ENCODE measurements at places on chromosomes 3 and 15.

DNA sequence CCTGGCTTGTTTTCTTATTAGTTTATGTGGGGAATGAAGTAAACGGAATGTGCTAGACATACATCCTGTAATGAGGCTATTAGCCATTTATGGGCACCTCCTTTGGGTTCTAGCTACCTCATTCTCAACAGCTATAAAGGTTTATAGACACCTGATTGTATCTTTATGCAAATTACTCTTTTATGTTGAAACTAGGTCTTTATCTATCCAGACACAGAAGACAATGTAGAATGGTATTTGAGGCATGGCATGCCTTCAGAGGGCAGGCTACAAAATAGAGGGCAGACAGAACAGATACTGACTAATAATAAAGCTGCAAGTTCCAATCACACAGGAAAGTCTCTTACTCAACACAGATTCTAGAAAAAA is 27.1 kb downstream of the TBC1D2B start:
- no peak for DNase-seq

GRCh38 chr15:63447017-63447676 is 57.2 kb upstream of the USP3 start:
- DNase-seq: no peak

DNA sequence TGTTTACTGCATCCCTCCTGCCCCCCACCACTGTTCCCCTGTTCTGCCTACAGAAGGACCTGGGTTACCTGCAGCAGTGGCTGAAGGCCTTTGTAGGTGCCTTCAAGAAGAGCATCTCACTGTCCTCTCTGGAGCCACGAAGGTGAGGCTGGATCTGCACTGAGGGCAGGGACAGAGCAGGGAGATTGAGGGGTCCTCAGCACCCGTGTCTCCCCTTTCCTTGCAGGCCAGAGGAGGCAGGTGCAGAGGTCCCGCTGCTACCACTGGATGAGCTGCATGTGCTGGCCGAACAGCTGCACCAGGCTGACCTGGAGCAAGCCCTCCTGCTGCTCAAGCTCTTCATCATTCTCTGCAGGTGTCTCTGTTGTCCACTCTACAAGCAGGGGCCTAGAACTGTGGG is 9.2 kb downstream of the NBEAL2 start:
- DNase-seq: no peak

DNA sequence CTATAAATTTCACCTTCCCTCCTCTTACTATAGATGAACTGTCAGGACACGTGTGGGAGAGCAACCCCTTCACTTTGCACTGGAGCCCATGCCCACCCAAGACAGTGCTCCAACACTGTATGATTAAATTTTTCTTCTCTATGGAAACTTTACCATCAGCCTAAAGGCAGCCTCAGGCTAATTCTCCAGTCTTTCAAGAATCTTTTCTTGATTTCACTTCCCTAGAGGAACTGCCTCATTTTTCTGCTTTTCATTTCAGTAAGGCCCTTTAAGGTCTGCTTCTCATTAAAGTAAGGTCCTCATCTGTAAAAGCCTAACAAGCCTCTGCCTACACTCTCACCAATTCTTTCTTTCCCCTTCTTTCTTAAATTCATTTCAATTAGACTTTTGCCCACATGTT is 137.3 kb downstream of the KCNMB2 start:
- DNase-seq: no peak

DNA sequence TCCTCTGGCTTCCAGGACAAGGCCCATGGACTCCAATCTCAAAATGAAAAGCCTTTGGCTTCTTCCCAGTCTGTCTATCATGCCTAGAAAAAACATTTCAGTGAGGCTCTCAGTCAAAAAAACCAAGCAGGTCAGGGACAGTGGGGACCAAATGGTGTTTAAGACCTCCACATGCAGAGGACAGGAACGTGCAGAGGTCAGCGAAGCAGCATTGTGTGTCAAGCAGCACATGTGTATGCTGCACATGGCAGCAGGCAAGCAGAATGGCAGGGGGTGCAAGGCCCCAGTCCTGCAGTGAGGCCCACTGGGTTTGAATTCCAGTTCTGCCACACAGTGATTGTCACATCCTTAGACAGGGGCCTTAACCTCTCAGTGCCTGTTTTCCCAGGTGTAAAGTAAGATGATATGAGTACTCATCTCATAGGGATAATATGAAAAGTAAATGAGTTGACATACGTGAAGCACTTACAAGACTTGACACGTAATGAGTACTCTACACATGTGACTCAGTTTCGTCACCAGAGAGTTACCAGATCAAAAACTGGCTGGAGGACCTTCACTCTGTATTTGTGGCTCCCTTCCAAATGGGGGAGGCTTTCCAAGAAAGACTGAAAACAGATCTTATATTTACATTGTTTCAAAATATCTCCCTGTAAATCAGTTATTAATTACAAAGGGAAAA is 11.2 kb downstream of the STIMATE start:
- DNase-seq: no peak

DNA sequence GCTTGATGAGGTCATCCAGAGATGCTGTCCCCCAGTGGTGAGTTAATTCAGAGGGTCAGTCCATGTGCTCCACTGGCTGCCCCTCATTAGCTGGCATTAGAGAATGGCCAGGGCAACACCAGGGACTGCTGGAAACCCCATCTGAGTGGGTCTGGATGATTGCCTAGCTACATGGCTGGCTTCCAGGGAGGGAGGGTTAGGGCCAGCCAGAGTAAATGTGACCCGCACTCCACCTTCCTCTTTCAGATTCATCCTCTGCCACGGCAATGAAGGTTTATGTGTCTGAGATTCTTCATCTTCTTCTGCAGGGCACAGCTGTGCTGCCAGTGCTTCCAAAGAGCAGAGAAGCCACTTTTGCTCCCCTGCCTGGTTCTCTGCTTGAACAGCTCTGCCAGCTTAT is 391.9 kb downstream of the OCA2 start:
- DNase-seq: no peak

GRCh38 chr3:135929670-135930069 is 35.9 kb upstream of the PPP2R3A start:
- DNase-seq: no peak

DNA sequence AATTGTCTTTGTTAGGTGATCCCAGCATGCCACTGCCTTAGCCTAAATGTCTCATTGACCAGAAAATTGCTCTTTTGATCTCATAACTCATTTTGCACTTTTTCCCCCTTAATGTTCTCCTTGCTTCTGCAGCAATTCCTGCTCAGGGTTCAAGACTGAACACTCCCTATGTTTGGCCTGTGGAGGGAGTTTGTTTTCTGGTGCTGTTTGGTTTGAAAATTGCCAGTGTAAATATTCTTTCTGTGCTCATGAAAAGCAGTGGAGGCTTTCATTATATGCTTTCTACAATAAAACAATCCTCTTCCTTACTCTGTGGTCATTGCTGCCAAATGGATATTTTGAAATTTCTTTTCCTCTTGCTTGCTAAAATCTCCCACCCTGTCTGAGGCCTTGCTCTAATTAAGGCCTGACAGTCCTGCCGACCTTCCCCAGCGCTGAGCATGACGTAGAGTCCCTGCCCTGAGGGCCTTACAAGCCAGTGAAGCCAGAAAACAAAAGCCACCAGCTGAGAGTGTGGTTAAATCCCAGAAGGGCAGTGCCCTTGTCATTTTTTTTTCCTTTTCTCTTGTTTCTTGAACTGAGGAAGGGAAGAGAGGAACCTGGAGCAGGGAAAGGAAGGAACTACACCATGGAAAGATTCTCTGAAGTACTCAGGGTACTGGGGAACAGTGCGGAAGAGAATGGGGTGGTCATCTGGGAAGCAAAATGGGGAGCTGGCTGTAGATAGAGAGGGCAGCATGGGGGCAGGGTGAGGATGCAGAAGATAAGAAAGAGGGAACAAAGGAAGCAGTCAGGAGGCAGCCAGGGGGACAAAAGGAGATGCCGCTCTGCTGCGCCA is 24.8 kb downstream of the ZBTB38 start:
- DNase-seq: no peak

DNA sequence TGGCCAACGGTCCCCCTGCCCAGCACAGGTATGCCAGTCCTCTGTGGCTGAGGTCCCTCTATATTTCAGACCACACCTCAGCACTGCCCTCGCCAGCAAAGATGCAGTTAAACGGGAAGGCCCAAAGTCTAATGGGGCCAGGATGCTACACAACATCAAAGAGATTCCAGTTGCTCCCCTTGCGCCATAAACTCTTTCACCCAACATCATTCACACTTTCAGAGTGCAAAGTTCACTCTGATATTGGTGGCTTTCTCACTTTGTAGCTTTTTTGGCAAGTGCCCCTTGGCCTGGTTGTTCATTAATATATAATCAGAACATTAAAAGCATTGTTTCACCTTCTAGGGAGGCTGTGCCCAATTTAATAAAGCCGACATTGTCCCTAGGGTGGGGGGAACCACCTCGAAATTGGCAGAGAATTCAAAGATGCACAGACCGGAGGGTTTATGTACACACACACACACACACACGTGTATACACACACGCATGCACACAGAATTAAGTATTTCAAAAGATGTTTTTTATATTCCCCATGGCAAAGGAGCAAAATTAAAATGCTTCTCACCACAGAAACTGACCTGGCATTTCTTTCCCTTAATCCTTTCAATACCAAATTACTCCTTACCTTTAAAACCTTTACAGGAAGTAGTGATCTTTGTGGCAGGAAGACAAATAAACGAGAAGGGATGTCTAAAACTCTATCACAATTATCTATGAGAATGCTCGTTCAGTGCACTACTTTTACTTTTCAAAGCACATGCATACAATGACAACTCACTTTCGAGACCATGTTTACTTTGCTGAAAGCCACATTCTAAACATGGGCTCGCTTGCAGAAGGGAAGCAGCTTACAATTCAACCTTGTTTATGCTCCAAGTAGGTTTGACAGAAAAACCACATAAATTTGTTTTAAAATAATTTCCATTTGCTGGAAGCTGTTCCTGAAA is 19.5 kb downstream of the LRIG1 start:
- DNase-seq: no peak

GRCh38 chr3:186165331-186165730 is 56.4 kb upstream of the ETV5 start:
- DNase-seq: no peak

DNA sequence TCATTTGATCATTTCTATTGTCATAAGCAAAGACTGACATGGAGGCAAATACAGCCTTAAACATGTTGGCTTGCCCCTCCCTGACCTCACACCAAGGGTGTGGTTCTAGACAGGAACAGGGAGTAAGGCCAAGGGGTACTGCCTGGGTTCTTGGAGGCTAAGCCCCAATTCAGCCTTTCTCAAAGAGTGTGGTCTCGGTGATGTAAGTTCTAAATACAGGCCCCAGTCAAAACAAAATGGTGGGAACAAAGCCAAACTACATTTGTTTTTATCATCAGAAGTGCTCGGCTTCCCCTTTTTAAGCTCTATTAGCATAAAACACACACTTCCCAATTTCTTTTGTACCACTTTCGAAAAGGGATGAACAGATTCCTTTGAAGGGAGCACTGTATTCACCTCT is 129.5 kb downstream of the ATP8B4 start:
- no peak for DNase-seq

- DNase-seq: no peak
Measured at GRCh38 chr3:99526921-99527320, 111.5 kb upstream of the COL8A1 start.

GRCh38 chr3:10363935-10364334 is 43.0 kb upstream of the SEC13 start:
- no peak for DNase-seq

GRCh38 chr15:36808411-36809160 is 229.2 kb downstream of the CDIN1 start:
- DNase-seq: no peak

GRCh38 chr3:14726441-14726780 is 51.5 kb downstream of the C3orf20 start:
- DNase-seq: no peak

DNA sequence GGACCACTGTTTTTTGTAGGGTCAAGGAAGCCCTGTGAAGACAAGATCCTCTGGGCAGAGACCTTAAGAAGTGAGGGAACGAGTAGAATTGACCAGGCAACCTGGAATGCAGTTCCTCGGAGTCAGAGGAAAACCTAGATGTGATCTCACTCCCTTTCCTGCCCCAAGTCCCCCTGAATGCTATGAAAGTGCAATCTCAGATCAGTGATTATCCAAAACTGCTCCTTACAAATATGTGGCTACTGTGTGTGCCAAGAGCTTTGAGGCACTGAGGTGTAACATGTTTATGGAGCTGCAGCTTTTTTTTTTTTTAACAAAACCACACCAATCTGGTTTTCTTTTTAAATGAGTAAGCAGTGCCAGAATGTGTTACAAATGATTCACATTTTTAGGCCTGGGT is 35.8 kb downstream of the THSD4 start:
- no peak for DNase-seq

DNA sequence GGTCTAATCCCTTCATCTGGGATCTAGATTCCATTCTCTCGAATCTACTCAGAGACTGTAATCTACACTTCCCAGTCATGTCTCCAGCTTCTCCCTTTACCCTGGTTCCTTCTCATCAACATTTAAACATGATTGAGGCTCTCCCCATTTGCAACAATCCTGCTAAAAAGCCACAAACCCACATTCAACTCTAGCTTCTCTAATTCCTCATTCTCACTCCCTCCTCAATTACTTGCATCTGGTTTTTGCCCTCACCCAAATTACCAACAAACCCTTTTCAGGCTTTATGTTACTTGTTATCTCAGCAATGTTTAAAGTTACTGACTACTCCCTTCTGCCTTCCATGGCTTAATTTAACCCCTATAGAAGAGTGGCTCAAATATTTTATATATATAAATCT is 11.5 kb downstream of the ETFA start:
- DNase-seq: no peak

GRCh38 chr15:100186366-100186765 is 155.4 kb downstream of the ADAMTS17 start:
- DNase-seq: no peak

- DNase-seq: no peak
Measured at GRCh38 chr3:185645596-185646381, 59.7 kb downstream of the SENP2 start.

GRCh38 chr15:32838338-32838737 is 120.5 kb downstream of the GREM1 start:
- no peak for DNase-seq

GRCh38 chr3:4741404-4742307 is 237.6 kb upstream of the BHLHE40 start:
- no peak for DNase-seq

- no peak for DNase-seq
Measured at GRCh38 chr3:128878556-128879124, 780 bp upstream of the ACAD9 start.

- DNase-seq: no peak
Measured at GRCh38 chr15:57503911-57504598, 87.6 kb upstream of the MYZAP start.

- DNase-seq: no peak
Measured at GRCh38 chr15:60700437-60700836, 221.5 kb upstream of the ICE2 start.

Data from stimulated activated CD4-positive, alpha-beta T cell treated with anti-CD3 and anti-CD28 coated beads, Interleukin-2, amount 100 ng/mL, for 48 hours (primary cell).